ENCODE measurements at places on chromosomes 13 and 19.

GRCh38 chr13:32009362-32009761 lies 22.2 kb upstream of the FRY start:
- no peak for DNase-seq

DNA sequence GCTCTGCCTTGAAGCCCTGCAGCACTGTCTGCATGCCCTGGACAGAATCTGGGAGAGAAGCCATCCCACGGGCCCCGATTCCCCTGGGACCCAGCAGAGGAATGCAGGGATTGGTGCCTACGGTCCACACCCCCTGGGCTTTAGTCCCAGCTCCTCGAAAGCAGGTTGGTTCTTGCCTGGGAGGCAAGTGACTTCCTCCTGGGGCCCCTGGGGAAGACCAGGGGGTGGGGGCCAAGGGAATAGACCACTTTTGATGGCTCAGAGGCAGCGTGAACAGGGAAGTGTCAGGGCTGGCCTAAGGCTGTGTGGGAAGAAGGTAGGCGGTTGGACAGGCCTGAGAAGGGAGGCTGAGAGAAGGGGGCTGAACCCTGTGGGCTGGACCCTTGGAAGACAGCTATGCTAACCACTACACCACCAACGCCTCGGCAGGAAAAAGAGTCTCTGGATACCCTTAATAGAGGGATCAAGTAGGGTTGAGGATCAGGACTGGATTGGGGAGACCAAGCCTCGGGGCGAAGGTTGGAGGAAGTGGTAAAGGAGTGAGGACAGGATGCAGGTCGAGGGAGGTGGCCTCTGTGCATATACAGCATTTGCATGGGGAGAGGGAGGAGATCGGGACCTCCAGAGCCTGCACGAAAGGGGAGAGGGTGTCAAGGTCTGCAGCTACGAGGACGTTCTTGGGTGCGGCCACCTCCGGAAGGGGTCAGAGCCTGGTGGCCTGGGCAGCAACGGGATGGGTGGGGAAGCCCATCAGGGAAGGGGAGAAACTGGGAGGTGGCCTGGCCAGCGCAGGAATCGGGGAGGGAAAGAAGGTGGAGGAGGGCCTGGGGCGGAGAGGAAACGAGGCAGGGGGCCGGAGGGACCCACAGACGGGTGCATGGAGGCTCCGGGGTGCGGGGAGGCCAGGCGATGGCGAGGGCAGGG lies 709 bp downstream of the DPP9 start:
- no peak for DNase-seq

GRCh38 chr13:19772306-19772705 lies 10.4 kb downstream of the PSPC1 start:
- no peak for DNase-seq

DNA sequence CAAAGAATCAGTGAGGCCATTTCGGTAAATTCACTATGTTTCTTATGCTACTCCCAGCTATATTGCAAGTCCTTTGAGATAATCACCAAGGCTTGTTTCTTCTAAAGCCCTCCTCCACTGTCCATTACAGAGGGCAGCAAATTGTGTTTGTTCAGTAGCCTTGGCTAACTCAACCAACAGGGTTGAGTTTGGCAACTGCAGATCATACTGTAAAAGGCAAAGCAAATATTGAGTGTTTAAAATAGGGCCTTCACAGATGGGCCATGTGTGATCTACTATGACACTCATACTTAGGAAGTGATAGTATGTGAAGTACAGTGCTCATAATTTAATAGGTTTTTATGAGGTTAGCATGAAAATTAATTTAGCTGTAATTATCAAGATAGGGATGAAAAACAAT lies 171.3 kb downstream of the DACH1 start:
- no peak for DNase-seq

DNA sequence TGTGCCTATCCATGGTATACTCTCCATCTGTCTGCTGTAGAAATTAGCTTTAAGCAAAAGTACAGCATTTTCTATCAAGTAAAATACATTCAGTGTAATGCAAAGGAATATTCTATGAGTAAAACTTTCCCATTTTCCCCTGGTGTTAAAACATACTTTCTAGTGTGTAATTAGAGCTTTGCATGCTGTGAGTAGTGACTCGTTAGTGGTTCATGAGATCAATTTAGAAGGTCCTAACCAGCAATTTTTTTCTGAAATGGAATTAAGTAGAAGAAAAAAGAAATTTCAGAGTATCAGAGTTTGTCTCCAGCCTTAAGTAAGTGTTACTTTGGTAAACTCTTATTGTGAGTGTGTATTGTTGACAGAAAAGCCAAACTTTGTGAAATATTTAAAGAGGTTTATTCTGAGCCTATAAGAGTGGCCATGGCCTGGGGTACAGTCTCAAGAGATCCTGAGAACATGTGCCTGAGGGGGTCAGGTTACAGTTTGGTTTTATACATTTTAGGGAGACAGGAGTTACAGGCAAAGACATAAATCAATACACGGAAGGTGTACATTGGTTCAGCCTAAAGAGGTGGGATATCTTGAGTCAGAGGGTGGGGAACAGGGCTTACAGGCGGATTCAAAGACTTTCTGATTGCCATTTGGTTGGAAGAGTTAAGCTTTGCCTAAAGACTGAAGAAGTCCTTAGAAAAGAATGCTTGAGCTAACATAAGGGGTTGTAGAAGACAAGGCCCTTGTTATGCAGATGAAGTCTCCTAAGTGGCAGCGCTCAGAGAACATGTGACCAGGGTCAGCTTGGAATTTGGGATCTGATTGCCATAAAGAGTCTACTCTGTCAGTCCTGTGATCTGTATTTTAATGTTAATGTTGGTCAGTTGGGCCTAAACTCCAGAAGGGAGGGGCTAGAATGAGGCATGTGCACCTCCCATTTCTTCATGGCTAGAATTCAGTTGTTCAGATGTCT lies 25.5 kb downstream of the FAM187B start:
- no peak for DNase-seq

- peak; percentile 60 for DNase-seq
These were observed 1.4 kb downstream of the GRIN3B start for GRCh38 chr19:1001538-1002166.

DNA sequence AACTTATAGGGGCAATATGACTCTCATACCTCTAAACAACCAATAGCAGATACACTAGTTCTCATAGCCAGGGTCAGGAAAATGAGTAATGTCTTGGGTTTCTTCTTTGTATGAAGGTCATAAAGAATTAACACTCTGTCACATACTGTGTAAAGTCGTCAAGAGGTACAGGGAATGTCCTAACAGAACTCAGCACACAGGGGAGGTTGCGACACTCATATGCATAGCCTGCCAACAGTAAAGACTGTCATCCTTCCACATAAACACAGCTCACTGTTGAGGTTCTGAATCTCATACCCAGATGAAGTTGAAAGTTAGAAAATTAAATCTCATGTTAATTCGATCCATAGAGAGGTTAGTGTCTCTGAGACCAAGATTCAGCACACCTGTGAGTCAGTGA lies 34.2 kb upstream of the ZNF254 start:
- DNase-seq, result no peak

DNA sequence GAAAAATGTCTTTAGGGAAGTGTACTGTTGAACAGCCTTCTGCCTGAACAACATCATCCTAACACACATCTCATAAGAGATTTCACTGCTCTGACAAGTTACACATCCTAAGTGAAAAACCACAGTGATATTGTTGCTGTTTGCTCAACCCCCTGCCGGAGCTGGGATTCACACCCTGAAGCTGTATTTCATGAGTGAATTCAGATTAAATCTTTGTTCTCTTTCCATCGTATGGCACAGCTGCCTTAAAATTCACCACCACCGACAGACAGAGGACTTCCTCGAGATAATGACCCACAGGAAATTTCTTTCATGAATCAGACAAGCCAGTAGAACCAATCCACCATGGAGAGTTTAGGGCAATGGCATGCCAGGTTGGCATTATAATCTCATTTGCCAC lies 280.8 kb downstream of the DCT start:
- DNase-seq, result no peak

GRCh38 chr19:18251587-18252369 lies 22.5 kb downstream of the IQCN start:
- DNase-seq, result peak; percentile 75

DNA sequence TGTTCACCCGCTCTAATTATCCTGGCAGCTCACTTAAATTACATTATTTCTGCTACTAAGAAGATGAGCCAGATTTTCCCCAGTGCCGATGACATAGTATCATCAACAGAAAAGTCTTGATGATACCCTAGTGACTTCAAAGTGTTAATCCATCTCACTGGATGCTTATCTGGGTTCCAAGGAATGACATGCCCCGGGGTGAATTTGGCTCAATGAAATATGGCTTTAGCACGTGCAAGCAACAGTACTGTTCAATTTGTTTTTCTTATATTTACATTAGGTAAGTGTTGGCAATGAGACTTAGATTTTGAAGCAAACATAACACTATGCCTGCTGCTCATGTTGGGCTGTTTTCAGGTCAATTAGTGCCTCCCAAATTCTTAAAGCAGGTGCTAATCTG lies 548.2 kb upstream of the SLITRK1 start:
- no peak for DNase-seq

DNA sequence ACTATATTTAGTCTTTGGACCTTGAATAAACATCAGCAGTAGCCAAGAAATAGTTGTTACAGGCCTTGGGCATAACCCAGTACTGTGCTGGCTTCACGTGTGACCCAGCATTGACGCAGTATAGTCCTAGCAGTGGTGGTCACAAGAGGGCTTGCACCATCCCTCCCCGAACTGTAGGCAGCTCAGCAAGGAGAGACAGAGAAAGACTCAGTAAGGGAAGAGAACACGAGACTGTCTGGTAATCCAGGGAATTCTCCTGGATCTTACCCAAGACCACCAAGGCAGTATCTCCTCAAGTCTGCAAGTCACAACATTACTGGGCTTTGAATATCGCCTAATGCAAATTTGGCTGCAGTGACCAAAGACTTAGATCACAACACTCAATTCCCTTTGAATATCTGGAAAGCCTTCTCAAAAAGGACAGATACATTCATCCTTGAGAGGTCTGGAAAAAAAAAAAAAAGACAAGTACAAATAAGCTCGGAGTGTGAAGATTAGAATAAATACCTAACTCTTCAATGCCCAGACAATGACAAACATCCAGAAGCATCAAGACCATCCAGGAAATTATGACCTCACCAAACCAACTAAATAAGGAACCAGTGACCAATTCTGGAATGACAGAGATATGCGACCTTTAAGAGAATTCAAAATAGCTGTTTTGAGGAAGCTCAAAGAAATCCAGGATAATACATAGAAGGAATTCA lies 39.7 kb downstream of the CAB39L start:
- no peak for DNase-seq

GRCh38 chr19:50427997-50428425 lies 4.7 kb upstream of the MYBPC2 start:
- peak; percentile 85 for DNase-seq

- no peak for DNase-seq
These were observed 185.7 kb downstream of the TM9SF2 start for GRCh38 chr13:99686944-99687411.

DNA sequence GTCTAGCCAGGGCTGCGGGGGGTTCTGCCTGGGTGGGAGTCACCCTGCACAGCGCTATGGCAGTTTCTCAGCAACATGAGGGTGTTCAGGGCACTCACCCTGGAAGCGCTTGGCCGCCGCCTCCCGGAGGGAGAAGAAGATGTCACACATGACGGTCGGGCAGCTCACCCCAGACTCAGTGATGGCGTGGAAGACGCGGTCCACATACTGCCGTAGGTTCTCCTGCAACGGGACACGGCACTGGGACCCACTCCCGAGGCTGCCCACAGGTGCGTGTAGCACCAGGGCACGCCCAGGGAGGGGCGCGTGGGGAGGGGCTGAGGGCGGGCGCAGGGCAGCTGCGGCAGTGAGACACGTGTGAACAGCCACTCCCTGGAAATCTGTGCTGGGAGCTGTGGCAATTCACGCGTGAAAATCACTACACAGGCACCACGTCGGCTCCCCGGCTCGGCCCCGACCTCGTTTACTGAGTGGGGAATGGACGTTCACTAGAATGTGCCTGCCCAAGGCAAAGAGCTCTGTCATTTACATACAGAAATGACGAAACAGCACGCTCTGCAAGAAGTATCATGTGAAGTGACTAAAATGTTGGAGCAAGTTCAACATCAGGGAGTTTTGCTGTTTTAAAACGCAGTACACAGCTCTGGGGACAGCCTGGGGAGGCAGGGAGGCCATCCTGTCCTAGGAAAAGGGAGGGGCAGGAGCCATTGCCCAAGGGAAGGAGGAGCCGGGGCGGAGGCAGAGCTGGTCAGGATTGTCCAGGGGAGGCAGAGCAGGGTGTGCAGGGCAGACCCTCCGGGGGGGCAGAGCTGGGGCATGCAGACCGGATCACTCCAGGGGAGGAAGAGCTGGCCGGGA lies 41.5 kb upstream of the C13orf46 start:
- DNase-seq, result no peak

- no peak for DNase-seq
These were observed 18.3 kb downstream of the CCDC97 start for GRCh38 chr19:41328157-41328841.

DNA sequence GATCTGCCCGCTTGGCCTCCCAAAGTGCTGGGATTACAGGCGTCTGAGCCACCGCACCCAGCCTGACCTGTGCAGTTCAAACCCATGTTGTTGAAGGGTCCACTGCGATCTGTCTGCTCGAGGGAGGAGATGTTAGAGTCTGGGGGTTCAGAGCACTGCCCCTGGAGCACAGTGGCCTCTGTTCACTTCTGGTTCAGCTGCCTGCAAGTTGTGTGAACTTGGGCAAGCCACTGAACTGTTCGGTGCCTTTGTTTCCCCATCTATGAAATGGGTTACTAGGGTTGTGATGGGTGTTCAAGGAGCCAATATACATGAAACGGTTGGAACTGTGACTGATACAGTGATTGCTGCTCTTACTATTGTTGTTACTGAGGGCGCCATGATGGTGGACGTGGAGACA lies 1.7 kb downstream of the PLIN5 start:
- DNase-seq, result no peak

- no peak for DNase-seq
These were observed 10.9 kb upstream of the QTRT1 start for GRCh38 chr19:10690341-10690781.

DNA sequence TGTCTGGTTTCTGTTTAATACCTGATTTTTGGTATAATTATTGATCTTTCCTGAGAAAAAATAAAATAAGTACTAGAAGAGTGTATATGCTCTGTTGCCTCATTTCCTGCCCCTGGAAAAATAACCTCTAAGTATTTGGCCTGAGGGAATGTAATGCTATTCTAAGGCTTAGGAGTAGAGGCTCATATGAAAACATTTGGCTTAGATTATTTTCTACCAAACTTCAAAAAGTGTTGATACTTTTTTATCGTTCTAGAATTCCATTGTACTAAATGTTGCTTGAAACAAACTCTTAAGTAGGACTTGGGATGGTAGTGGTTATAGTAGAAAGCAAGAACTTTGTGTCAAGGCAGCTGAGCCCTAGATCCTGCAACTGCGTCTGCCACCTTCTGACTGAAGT lies 57.8 kb downstream of the COG3 start:
- no peak for DNase-seq

GRCh38 chr19:17641181-17641580 lies 47.0 kb downstream of the UNC13A start:
- no peak for DNase-seq

GRCh38 chr19:23882493-23882892 lies 32.2 kb upstream of the ZNF726 start:
- DNase-seq, result no peak

- DNase-seq, result no peak
These were observed 53.4 kb upstream of the F7 start for GRCh38 chr13:113052206-113052605.

All from CD4-positive, alpha-beta T cell treated with Interferon gamma for 1 hour (primary cell).